ENCODE measurements at places on chromosomes 2 and 18.

DNA sequence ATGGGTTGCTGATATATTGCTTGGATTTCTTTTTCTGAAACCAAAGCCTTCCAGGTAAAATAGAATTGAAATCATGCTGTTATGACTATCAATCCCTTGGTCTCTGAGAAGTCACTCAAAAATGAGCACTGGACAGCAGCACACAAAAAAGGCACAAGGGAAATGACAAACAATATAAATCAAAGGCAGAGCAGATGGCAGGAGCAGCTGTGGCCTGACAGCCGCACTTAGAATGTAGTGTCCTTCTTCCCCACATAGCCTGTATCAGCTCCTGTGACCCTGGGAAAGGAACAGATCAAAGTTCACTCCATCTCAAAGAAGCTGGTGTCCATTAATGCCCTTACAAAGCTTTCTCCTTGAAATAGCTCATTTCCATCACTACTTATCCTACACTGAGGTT lies 326.7 kb downstream of the SUCLG1 start:
- no peak for DNase-seq

GRCh38 chr2:55418072-55418471 lies 1.6 kb downstream of the CCDC88A start:
- no peak for DNase-seq

GRCh38 chr2:168614172-168615018 lies 158.3 kb downstream of the CERS6 start:
- no peak for DNase-seq

DNA sequence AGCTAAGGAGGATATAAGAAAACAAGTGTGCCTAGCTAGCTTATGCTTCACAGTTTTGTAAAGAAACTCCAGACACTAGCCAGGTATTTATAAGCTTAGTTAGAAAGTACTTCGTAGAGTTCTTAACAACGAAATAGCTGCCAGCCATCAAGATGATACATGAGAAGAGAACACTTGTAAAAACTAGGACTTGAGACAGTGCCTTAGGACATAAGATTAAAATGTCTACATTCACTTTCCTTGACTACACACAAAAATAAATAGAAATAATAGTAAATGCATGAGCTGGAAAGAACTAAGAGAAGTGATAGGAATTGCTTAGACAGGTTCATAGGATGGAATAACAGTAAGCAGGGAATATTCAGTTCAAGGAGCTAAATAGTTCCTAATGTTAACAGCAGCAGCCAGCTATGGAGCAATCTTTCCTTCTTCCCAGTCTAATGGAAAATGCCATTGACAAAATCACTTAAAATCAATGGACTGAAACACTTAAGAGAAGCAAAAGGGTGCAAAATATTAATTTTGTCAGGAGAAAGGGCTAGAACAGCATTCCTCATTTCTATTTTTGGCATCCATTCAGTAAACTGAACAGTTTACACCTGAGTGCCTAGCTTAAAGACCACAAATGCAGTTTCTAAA lies 186.6 kb downstream of the PDE11A start:
- DNase-seq: no peak

- DNase-seq: no peak
These were observed 84.2 kb upstream of the GPC1 start for GRCh38 chr2:240351088-240351741.

DNA sequence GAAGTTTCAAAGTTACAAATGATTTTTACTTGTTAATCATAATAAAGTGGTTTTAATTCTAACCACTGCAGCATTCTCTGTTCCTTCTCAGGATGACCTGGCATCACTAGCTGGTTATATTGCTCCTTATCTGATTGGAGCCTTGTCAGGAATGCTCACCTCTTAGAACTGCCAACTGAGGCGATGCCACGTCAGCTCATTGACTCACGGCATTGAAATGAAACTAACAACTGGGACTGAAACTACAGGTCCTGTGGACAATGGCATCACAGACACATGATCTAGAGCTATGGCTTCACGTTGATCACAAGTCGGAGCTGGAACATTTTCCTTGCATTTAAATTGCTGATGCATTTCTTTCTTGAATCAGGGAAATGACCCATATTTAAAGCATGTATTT lies 54.9 kb upstream of the MAP2 start:
- DNase-seq: no peak

GRCh38 chr2:240599141-240599583 lies 12.6 kb downstream of the CAPN10 start:
- no peak for DNase-seq

DNA sequence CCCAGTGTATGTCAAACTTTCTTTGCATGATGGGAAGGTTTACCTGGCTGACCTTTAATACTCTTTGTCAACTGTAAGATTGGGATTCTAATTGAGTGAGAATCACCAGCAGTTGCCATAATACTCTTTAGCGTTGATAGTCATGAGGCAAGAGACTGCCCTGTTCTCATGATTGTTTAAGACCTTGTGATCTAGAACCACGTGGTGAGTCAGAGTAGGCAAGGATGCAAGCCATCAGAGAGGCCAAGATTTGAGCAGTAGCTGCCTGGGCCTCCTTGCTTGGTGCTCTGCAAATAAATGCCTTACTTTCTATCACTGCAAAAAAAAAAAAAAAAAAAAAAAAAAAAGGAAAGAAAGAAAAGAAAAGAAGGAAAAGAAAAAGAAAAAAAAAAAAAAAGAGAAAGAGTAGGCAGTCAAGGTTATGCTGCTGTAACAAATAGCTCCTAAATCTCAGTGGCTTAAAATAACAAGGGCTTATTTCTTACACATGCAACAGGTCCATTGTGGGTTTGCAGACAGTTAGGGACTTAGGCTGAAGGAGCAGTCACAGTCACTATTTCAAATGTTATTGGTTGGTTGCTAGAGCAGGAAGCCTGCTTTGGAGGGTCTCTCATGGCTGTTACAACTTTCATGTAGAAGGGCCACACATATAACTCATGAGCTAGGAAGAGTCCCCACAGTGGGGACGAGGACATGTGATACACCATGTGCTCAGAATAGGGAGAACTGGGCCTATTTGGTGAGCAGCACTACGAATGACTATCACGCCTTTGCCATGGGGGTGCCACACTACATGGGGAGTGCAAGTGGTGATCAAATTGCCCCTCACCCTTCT lies 21.7 kb downstream of the IL1R2 start:
- no peak for DNase-seq

- DNase-seq: no peak
These were observed 3.7 kb upstream of the MRPS9 start for GRCh38 chr2:105034170-105034569.

- DNase-seq: no peak
These were observed 123.1 kb downstream of the PRPF40A start for GRCh38 chr2:152594022-152594766.

GRCh38 chr2:34547340-34547739 lies 948.2 kb upstream of the FAM98A start:
- DNase-seq: no peak

- DNase-seq: no peak
These were observed 540 bp downstream of the SOX11 start for GRCh38 chr2:5692561-5693286.

DNA sequence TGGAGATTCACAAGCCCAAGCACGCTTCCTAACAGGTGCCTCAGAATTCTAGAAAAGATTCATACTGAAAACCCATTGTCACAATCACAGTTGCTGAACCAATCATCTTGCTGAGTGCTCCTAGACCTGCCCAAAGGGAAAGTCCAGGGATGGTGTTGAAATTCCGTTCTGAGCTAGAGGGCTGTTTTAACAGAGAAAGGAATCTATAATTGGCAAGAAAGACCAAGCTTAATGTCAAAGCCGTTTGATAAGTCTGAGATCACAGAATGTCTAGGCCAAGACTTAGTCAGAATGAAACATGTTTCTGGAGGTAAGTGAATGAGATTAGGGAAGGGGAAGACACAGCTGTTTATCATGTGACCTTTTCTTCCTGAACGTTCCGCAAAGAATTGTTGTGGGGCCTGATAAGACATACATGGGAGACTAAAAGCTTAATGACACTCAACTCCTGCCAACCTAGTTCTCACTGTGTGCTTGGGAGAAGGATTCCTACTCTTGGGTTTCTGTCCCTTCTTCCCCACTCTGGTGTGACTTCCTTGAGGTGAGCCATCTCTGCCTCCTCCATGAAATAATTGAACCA lies 27.5 kb downstream of the PMAIP1 start:
- no peak for DNase-seq

- no peak for DNase-seq
These were observed 1.7 kb upstream of the ERBB4 start for GRCh38 chr2:212540341-212540740.

- DNase-seq: no peak
These were observed 86.4 kb downstream of the MAP4K3 start for GRCh38 chr2:39350658-39351057.

- DNase-seq: no peak
These were observed 91.7 kb downstream of the DTNA start for GRCh38 chr18:34801774-34802173.

DNA sequence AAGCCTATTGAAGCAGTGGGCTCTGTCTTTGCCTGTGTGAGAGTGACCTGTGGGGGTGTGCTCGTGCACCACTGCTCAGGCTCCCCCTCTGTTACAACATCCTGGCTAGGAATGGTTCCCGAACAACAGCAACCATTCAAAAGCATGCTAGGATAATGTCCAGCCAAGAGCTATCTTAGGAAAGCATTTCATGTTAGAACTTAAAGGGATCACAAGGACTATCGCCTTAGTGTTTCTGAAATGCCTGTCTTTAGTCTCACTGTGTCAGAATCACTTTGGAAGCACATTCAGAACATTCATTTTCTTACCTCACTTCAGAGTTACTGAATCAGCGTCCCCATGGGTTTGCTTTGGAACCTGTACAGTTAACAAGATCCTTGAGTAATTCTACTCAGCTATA lies 134.9 kb upstream of the DSEL start:
- no peak for DNase-seq

GRCh38 chr2:168971261-168971660 lies 59.9 kb downstream of the ABCB11 start:
- DNase-seq: no peak

DNA sequence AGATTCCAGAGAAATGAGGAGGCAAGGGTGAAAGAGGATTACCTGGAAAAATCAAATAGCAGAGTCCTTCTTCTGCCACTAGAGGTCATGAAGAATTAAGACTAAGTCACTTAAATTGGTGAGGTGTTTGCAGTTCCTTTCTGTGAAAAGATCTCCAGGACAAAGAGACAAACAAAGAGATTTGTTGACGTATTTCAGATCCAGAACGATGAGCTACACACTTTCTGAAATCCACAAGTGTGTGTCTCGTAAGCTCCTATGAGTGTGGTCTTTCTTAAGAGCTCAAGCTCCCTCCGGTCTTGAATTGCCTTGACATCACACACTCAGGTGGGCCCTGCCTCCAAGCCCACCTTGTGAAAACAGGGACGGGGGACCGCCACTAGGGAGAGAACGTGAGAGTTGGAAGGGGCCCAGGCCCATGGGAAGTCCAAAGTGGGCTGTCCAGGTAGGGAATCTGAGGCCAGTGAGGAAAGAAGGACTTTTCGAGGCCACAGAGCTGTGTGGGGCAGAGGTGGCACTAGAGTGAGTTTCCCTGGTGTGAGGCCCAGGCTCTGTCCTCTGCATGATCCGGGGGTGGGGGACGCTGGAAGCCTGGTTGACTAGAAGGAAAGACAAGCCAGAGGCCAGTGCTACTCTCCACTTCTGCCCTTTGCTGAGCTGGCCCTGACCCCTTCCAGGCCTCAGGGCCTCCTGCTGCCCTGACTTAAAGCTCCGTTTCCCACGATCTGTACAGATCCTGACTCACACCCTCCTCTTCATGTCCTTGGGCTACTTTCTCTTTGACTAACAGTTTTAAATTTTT lies 168.1 kb upstream of the NCK2 start:
- no peak for DNase-seq

DNA sequence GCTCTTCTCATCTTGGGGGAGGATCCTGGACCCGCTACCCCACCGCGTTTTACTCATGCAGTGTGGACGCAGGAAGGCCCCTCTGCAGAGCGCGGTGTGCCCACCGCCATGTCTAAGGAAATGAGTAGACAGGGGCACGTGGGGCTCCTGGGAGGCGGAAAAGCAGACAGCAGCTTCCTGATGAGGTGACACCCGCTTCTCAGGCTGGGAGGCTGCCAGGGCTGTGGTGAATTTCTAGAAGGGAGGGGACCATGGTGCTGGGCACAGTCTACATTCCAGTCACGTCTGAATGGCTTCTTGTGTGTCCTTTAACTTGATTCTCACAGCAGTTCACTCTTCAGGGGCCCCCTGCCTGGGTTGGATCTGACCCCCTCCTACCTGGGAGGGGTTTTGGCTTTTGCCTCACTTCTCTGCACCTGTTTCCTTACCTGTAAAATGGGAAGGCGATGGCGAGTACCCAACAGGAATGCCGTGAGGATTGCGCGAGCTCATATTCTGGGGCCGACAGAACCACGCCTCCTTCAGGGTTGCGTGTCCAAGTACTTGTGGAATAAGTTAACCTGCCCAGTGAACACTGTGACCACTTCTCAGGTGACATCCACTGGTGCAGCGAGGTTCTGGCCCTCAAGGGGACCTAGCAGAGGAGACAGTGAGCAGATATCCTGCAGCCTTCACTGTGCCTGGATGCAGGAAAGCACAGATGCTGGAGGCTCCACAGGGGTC lies 32.3 kb upstream of the MBP start:
- no peak for DNase-seq

- no peak for DNase-seq
These were observed 16.2 kb downstream of the SETBP1 start for GRCh38 chr18:44696892-44697291.

DNA sequence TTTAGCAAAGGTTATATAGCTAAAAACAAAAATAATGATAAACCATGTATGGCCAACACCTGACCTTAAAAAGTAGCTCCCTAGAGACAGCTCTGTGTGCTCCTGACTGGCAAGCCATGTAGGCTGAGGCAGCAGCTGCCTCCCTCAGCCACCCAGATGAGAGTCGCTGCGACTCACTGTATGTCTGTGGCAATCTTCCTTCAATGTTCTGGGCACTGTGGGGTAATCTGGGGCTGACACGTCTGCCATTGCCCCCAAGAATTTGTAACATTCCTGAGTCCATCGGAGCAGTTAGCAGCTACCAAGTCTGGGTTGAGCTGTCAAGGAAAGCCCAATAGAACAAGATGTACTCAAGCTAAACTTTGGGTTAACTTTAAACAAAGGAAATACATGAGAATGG lies 106.4 kb upstream of the DAPL1 start:
- no peak for DNase-seq

DNA sequence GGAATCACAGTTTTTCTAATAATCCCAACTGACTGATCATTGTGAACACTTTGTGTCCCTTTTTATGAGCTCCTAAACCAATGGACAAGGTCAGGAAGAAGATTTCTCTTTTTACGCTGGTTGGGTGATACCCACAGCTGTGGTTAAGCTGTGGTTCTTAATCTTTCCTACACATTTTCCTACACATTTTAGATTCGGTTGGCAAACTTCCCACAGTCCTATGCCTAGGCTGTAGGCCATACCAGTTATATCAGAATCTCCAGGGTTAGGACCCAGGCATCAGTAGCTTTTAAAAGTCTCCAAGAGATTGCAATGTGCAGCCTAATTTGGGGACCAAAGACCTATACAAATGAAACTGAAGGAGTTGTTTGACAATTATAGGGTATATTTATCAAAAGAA lies 203.0 kb downstream of the SP3 start:
- DNase-seq: no peak

GRCh38 chr2:58521803-58522554 lies 280.9 kb upstream of the FANCL start:
- no peak for DNase-seq

- DNase-seq: peak; percentile 15
These were observed 467 bp downstream of the PUM2 start for GRCh38 chr2:20350041-20350712.
